ENCODE measurements at places on chromosomes 4 and X.
A peak's percentile ranks its signal among the peaks of the same experiment; 100 is the strongest.

- DNase-seq = no peak
These were observed 104.4 kb upstream of the CBR4 start for GRCh38 chr4:169114341-169114974.

GRCh38 chr4:24924309-24924781 is 11.5 kb upstream of the CCDC149 start:
- DNase-seq = no peak

DNA sequence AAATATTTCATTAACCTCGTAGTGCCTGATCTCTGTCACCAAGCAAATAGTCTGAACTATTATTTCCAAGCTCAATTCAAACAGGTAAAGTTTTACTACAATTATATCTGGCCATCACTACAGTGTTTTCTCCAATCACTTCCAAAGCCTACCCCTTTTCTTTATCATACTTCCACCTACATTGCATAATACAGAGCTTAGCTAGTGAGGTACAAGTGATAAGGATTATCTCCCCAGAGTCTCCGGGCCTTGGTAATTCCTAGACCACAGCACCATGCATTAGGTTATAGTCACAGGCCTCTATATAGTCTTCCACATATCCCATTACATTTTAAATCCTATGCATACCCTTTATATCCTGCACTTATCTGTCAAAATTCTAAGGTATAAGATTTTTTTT is 154.2 kb downstream of the SNCA start:
- no peak for DNase-seq

DNA sequence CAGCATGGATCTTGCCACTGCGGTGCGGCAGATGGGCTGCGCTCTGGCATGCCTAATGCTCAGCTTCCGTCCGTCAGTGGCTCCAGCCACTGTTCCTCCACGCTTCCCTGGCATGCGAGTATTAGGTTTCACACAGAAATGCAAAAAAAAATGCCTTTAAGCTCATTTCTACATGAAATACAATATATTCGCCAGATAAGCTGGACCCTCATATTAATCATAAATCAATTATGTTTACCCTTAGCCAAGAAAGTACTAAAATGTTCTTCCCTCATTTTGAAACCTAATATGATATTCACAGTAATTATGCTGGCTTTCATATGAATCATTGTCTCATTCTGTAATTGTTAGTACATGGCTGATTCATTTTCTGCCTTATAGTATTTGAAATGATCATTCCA is 115.5 kb upstream of the FAM241A start:
- no peak for DNase-seq

- DNase-seq = no peak
These were observed 259.2 kb downstream of the GPC3 start for GRCh38 chrX:133726211-133726630.

DNA sequence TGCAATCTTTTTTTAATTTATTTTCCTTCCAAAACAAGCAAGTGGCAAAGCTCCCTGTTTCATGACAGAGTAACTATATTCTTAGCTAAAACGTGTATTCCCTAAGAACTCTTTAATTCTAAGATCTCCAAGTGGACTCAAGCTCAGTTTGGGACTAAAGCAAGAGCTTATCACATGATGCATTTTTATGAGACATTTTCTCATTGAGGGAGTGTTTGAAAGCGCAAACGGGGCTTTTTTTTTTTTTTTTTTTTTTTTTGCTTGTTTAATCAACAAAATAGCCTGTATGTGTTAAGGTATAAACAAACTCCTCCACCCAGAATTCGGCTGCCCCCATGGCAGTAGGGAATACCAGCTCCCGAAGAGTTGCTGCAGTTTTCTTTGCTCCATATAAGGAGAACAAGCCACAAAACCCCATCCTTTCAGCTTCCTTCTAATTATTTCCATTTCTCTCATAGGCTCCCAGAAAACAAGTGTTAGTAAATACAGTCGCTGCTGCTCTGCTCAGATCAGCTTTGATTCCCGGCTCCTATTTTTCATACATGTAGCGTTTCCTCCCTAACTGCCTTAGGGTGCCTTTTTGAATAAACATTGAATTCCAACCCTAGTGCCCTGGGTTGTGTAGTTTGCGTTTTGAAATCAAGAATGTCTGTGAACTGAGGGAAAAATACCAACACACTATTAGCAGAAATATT is 669 bp upstream of the PPARGC1A start:
- DNase-seq = no peak

DNA sequence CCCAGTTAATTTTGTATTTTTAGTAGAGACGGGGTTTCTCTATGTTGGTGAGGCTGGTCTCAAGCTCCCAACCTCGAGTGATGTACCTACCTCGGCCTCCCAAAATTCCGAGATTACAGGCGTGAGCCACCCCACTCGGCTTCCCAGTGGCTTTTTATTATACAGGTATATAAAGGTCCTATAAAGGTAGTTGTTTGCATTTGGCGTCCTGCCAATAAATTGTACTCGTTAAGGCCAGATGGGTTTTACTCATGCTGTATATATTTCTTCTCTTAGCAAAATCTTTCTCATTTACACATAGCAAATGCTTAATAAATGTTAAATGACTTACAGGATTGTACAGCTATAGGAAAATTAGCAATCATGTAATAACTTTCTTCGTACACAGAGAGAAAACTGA is 6.9 kb downstream of the SHROOM3 start:
- no peak for DNase-seq

DNA sequence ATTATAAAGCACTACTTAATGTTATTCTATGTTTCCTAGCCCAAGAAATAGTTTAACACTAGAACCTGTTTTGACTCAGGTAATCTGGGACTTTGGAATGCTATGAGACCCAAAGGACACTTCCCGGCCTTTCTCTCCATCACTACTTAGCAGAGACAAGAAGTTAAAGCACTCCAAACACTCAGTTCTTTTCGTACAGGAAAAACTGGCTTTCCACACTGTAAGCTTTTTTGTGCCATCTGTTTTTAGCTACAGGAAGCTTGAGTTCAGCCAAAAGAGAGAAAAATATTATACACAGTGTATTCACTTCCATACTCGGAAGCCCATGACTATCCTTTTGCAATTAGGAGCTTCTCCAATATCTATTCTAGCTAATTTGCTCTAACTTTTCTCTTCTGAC is 7.9 kb upstream of the FGF13 start:
- no peak for DNase-seq

- DNase-seq = no peak
These were observed 203.3 kb downstream of the NR3C2 start for GRCh38 chr4:148238811-148239493.

DNA sequence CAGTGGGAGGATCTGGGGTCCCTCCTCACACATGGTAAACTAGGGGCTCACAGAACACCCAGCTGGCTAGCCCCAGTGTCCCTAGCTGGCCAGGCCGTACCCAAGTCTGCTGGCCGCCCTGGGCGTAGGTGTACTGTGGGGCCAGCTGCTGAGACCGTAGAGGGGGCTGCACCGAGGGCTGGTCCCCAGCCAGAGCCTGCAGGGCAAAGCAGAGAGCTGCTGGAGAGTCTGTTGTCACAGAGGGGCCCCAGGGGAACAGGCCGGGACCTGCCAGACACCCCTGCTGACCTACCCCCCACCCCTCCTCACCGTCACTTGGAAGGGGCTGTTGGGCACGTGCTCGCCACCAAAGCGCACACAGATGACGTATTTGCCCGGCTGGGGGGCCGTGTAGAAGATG is 19.9 kb downstream of the FLNA start:
- DNase-seq = no peak

- no peak for DNase-seq
These were observed 23.5 kb upstream of the BDH2 start for GRCh38 chr4:103123114-103123513.

DNA sequence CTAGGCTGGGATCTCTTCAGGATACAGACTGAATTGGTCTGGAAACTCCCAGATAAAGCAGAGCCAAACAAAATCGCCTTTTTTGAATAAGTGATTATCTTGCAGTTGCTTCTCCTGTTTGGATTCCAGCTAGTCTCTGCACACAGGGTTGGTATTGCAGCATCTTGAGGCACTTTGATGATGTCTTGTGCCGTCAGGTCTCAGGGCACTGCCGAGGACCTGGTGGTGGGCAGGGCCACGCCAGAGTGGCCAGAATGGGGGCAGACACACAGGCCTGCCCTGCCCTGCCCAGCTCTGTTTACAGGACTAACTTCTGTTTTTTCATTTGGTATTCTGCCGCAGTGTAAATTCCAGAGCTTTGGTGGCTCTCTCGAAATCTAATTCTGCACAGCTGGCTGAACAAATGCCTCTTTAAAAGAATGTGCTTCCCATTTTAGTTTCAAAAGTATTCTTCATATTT is 276.1 kb downstream of the NR3C2 start:
- no peak for DNase-seq

- DNase-seq = no peak
These were observed 9.8 kb downstream of the TSPAN5 start for GRCh38 chr4:98648602-98649001.

GRCh38 chrX:19017271-19017670 is 33.4 kb upstream of the PHKA2 start:
- peak; percentile 20 for DNase-seq

DNA sequence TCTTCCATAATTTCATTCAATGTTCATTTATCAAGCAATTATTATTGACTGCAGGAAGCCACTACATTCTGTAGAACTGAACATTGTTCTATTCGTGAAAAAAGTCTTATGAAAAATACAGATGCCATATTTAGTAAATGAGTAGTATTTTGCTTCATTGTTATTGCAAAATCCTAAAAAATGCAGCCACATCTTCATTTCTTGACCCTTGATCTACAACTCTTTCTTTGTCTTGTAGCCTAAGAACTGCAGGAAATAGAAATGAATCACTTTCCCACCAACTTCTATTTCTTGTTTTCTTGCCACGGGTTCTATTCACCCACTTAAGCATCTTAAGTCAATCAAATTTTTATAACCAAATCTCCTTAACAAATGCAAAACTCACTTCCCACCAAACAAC is 63.3 kb downstream of the KCNIP4 start:
- DNase-seq = no peak

GRCh38 chrX:1462596-1463251 is 10.0 kb upstream of the ASMTL start:
- DNase-seq = no peak

DNA sequence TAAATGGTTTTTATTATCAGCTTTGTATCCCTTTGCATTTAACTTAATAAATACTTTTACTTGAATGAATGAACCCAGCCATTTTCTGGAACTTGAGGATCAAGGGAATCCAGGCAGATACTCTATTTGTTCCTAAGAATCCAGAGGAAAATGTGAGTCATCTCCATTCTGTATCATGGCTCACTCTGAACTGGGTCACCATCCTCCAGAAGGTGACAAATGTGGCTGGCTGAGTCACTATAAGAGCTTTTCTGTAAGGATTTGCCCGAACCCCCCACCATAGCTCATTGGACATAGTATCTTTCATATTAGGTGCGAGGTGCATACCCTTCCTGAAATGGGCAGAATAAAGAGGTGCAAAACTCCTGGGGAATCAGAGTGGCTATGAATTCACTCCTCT is 25.8 kb downstream of the RTL9 start:
- DNase-seq = no peak

- no peak for DNase-seq
These were observed 21.1 kb downstream of the AIFM1 start for GRCh38 chrX:130144509-130144908.

DNA sequence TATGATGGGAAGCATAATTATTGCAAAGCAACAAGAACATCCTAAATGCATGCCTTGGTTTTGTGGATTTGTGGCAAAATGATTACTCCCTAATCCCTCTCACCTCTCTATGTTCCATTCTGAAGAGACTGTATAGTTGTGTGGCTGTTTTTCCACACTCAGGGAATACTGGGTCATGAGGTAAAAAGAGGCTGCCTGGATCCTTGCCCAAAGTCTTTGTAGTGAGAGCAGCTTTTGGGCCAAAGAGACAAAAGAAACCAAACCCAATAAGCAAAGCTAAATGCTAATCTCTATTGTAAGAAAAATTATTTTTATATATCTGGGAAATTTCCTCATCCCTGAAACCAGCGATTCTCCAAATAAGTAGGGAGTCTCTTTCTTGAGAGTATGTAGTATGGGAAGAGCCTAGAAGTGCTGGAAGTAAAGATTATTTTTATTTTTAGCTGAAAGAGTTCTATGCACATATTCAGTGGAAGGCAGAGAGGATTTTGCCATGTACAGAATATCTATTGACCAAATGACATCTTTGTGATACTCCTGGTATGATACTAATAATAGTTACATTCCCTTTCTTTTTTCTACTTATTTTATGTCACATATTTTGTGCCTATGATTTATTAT is 24.9 kb upstream of the SULT1B1 start:
- DNase-seq = no peak

- no peak for DNase-seq
These were observed 14.6 kb downstream of the ADGRL3 start for GRCh38 chr4:61214680-61215079.

DNA sequence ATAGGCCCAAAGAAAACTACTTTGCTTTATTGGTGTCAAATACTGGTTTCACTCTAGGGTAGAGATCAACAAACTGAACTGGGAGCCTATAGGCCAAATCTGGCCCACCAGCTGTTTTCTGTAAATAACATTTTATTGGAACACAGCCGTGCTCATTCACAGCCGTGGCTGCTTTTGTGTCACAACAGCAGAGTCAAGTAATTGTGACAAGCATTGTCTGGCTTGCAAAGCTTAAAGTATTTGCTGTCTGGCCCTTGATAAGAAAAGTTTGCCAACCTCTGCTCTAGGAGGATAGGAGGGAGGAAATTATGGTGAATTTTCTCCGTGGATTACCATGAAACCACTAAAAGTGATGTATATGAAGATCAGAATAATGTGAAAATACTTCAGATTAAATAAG is 53.4 kb downstream of the GPAT3 start:
- no peak for DNase-seq

- DNase-seq = no peak
These were observed 97.7 kb upstream of the ACSL4 start for GRCh38 chrX:109830704-109831206.

GRCh38 chr4:180418819-180419531 is 1824.2 kb upstream of the TENM3 start:
- no peak for DNase-seq

GRCh38 chrX:47176101-47176740 is 17.4 kb upstream of the UBA1 start:
- no peak for DNase-seq

DNA sequence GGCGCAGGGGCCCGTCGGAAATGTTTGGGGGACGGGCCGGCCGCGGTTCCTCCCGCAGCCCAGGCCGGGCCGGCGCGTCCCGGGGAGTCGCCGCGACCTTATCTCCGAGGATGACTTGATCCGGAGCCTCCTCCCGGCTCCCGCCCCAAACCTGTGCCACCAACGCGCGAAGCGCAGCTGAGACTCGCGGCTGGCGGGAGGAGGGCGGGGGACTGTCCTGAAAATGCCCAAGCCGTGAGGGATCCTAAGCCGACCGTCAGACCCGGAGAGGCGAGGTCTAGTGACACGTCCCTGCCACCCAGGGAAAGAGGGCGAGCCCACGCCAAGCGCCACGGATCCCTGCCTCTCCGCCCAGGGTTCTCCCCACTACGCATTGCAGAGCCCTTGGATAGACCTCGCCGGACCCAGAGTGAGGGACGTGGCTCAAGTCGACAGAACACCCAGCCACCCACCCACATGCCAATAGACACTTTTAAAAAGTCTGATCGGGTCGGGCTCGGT is 26.9 kb downstream of the UTP14A start:
- no peak for DNase-seq
